Daoy (cell line): ENCODE measurements at places on chromosomes 5 and 9. TPM values are rescaled to one million over a fixed set of nuclear protein-coding genes. Genes with fewer than 3 reads are reported as not detected.

Gene ANKRD18A
- total RNA-seq = 1.1 and 1.5 TPM in 2 replicates

- DNase-seq = peak; percentile 83
Observed at GRCh38 chr5:149442563-149443182, 63.6 kb upstream of the IL17B start.

DNA sequence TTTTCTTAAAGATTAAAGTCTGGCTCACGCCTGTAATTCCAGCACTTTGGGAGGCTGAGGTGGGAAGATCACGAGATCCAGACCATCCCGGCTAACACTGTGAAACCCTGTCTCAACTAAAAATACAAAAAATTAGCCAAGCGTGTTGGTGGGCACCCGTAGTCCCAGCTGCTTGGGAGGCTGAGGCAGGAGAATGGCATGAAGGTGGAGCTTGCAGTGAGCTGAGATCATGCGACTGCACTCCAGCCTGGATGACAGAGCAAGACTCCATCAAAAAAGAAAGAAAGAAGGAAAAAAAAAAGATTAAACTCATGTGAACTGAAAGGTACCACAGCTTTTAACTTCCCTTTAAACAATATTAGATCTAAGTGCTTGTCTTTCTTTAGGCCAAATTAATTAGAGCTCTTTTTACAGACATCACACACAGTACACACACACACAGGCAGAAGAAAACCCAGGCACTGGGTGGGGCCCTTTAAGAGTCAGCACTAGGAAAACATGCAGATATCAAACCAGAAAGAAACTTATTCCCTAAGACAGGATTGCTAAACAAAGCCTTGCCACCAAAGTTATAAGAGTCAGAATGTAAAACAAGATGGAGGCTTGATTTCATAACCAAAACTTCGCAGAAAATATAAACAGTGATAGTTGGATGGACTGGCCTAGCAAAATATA, 29.3 kb upstream of the UHRF2 start:
- peak; percentile 45 for DNase-seq

GRCh38 chr5:154962494-154962893, 21.6 kb downstream of the MRPL22 start:
- peak; percentile 11 for DNase-seq
